ENCODE measurements at places on chromosomes 12 and 14.

GRCh38 chr14:91866511-91867295 is 633 bp downstream of the TC2N start:
- no peak for DNase-seq

GRCh38 chr12:114092981-114093380 is 126.9 kb upstream of the RBM19 start:
- DNase-seq: no peak

DNA sequence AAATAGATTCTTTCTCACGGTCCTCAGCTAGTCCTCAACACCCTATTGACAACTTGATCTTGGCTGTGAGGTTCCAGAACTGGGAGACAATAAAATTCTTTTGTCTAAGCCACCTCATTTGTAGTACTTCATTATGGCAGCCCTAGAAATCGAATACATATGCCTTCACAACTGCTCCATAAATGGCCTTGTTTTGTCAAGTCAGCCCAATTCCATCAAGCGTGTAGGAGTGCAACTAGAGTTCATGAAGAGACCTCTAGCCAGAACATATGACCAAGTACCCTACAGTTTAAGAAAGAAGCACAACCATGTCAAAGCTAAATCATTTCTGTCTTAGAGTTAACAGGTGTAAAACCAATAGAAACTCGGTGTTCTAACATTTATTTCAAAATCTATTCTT is 45.0 kb upstream of the PLEKHA5 start:
- DNase-seq: no peak

GRCh38 chr12:109880938-109881337 is 597 bp upstream of the GLTP start:
- DNase-seq: no peak

DNA sequence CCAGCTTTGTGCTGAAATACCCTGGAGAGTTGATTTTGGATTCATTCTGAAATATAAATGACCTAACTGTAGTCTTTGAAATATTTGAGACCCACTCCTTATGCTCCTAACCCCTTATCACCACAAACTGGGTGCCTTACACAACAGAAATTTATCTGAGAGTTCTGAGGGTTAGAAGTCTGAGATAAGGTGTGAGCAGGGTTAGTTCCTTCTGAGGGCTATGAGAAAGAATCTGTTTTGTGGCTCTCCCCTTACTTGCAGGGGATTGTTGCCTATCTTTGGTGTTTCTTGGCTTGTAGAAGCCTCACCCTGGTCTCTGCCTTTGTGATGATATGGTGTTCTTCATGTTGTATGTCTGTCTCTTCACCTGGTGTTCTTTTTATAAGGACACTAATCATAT is 91.7 kb downstream of the DERA start:
- no peak for DNase-seq

DNA sequence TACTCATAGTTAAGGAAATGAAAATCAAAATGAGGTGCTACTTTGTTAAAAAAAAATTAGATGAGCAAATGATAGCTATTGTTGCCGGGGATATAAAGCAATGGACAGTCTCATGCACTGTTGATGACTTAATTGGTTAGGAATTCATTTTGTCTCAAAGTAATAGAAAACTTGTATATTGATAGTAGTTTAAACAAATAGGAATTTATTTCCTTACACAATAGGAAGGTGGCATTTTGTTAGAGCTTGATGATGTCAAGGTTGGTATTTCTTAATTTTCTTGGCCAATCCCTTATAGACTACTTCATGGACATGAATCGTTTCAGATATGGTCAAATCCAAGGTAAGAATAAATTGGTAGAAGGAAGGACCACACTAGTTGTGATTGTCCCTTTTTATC is 7.8 kb downstream of the PRPF39 start:
- no peak for DNase-seq

GRCh38 chr14:36105401-36105800 is 71.1 kb downstream of the PTCSC3 start:
- DNase-seq: no peak

DNA sequence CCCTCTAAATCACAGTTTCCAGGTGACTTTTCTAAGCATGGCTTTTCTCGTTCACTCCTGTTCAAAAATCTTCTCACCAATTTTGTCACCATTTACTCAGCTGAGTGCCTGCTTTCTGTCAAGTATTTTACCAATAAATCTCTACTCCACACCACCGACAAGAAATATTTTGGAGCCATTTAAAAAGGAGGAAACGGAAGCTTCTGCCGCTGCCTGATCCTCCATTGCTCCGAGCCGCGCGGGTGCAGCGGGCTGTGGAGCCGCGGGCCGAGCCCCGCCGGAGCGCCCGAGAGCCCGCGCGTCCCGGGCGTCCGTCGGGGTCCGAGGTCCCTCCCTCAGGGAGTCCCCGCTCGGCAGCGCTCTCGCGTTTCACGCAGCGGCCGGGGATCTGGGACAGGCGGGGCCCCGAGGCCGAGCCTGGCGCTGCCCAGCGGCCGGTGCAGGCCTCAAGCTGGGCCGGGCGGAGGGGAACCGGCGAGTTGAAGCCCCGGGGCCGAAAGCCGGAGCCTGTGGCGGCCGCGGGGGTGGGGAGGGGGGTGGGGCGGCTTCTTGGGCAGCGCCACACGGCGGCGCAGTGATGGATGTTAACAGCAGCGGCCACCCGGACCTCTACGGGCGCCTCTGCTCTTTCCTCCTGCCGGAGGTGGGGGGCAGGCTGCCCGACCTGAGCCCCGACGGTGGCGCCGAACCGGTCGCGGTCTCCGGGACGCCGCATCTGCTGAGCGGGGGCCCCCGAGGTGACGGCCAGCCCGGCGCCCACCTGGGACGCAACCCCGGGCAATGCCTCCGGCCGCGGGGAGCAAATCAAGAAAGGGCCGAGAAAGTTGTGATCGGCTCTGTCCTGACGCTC is 1.1 kb upstream of the HEBP1 start:
- peak; percentile 36 for DNase-seq

GRCh38 chr12:7339675-7340074 is 35.8 kb downstream of the ACSM4 start:
- no peak for DNase-seq

DNA sequence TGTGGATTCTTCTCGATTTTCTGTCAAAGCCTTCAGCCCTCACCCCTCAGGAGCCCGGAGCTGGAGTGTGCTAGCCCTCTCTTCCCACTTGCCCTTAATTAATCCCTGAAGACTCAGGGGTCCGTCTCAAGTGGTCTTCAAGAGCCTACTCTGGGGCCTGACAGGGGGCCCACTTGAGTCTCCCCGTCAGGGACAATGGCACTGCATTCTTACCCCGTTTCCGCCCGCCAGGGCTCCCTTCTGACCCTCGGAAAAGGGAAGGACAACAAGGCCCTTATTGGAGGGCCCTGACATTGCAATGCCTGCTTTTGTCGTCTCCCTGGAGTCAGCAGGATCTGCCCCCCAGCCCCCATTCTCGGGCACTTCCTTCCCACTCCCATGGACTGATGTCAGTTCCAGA is 34.4 kb downstream of the TBX3 start:
- DNase-seq: no peak

- no peak for DNase-seq
These were observed 2.0 kb downstream of the PELI2 start for GRCh38 chr14:56120091-56120691.

DNA sequence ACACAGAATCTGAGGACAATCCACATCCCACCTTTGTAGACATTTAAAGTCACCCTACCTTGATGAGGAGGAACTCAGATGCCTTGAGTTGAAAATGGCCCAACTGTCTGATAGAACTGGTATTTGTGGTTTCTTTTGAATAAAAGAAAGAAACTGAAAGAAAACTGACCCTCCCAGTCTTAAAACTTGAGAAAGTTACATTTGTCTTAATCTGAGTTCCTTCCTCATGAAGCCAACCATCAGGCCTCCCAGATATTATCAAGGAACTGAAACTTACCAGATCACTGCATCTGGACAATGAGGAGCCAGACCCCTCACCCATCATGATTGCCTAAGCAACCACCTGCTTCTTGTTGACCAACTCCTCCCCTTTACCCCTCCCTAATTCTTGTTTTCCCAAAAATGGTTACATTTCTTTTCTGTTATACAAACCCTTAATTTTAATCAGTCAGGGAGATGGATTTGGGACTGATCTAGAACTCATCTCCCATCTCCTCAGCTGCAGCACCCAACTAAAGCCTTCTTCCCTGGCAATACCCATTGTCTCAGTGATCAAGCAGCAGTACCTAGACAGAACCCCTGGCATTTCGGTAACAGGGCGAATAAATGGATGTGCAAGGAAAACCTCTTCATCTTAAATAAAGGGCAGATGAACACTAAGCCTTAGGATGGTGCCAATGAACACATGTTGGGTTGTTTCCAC is 72.0 kb upstream of the RESF1 start:
- DNase-seq: no peak

DNA sequence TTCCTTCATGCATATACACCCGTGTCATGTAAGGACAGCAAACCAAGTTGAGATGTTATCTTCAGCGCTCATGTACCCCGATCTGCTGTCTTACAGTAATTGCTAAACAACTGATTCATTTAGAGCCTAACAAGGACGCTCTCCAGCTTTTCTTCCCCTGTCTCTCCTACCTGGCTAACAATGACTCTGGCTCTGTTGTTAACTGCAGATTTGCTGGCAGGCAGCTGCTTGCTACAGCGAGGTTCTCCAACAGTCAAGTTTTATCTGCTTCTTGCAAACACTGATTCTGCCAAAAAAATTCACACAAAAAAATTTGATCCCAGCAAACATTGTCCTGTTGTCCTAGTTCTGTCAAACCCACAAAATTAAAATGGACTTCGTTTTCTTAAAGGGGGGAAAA is 101.6 kb downstream of the OTX2 start:
- DNase-seq: no peak

DNA sequence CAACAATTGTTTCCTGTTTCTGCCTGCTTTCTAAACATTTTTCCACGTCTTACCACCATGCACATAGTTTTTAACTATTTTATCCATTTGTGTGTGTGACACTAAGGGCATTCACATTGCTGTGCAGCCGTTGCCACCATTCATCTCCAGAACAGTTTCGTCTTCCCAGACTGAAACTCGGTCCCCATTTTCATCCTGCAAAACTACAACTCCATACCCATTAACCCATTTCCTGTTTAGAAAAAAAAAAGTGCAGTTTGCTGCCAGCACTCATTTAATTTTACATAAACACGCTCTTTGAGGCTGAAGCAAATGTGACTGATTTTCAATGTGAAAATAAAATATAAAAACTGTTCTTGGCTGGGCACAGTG is 15.5 kb downstream of the UBC start:
- no peak for DNase-seq

GRCh38 chr14:23379366-23380196 is 2.7 kb downstream of the CMTM5 start:
- peak; percentile 71 for DNase-seq

DNA sequence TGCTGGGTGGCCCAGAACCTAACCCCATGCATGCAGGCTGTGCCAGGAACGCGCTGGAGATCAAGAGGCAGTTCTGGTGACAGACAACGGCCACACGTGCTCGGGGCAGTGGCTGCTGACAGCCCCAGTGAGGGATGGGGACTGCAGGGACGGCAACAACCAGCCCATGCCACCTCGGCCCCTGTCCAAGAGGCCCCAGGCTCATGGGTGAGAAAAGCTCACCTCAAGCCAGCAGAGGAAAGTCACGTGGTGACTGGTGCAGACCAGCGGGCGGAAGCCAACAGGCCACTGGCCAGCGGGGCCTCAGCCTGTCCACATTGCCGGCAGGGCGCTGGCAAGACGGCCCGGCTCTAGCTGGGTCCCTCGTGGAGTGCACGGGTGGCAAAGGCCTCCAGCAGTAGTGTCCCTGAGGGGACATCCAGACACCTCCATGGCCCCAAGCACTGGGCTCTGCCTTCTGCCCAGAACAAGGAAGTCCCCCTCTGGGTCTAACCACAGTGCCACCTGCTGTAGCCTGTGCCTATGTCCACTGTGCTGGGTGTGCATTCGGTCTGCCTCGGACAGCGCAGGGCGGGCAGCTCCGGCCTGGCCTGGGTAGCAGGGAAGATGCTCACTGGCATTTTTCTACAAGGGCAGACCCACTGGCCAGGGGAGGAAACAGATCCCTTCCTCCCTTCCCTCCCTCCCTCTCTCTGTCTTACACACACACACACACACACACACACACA is 134.1 kb downstream of the NCOR2 start:
- no peak for DNase-seq

- DNase-seq: no peak
These were observed 151.6 kb downstream of the FOXA1 start for GRCh38 chr14:37443461-37443860.

DNA sequence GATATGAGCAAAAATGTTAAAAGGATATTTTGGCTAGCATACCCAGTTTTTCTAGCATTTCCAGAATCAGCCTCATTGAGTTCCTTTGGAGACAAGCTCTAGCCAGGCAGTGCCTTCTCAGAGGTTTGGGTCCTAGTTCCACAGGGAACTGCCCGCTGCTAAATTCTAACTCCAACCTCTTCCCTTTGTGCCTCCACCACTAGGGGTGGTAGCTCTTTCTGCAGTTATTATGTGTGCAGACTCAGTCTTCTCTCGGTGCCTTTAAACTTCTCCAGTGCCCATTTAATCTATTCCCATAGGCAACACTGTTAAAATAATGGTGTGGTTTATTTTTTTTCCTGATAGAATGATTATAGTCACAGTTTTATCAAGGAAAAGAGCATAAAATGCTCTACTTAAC is 21.5 kb upstream of the SLC25A3 start:
- DNase-seq: no peak

GRCh38 chr14:52244997-52245396 is 22.5 kb upstream of the PTGDR start:
- DNase-seq: no peak

DNA sequence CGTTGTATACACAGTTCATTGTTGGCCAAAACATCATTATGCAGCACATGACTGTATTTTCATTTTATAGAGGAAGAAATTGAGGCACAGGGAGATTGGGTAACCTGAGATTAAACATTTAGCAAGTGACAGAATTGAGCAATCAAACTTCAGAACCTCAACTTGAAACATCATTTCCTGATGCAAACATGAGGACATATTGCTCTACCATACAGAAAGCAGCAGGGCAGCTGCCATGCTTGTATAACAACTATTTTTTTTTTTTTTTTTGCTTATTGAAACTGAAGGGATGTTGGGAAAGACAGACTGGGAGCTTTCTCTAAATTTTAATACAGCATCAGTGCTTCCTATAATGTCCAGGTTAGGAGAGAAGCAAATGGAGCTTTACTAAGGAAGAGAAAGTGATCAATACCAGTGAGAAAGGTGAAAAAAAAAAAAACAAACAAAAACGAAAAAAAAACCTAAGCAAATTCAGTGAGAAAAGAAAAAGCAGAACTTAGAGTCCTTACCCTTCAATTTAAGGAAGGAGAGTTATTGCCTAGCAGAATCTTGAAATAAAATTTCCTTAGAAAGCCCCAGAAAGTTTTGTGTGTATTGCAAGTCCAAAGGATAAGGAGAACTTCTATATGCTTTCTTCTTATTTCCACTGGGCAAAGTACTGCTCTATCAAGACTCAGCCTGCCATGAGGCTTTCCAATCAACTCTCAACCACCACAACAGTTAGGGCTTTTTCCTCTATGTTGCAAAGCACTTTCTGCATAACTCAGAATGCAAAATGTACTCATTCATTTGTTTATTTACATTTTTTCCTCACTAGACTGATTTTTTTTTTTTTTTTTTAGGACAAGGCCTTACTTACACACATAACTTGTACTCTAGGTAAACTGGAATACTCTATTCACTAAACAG is 21.6 kb downstream of the BTG1 start:
- no peak for DNase-seq

- DNase-seq: peak; percentile 35
These were observed at the start of gene ITGA5 for GRCh38 chr12:54419088-54419887. TSS of gene ITGA5 (minus strand) at chr12:54419266. CDS start at chr12:54419198, 68 bp downstream.

All from activated naive CD4-positive, alpha-beta T cell treated with anti-CD3 and anti-CD28 coated beads, Interleukin-2, amount 50 U/mL, for 16 hours (primary cell).